ENCODE measurements at places on chromosomes 1 and 21. TPM values are rescaled to one million over a fixed set of nuclear protein-coding genes. Genes with fewer than 3 reads are reported as not detected.
A peak's percentile ranks its signal among the peaks of the same experiment; 100 is the strongest.

Gene PADI1
- total RNA-seq = not detected

Gene PRDX1
- total RNA-seq = 479 TPM

Gene KCNT2
- not detected for total RNA-seq

Gene CLDN19
- not detected for total RNA-seq

DNA sequence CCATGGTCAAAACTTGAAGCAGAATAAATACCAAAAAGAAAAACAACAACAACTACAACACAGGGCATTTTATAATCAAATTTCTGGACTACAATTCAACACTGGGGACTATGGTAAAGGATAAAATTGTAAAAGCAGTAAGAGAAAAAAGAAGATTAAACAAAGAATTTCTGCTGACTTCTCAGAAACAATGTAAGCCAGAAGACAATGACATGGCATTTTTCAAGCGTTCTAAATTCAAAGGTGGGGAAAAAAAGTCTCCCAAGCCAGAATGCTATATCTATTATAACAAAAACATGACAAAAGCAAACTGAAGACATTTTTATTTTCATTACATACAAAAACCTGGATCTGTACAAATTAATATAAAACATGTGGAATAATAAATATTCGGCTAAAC, 433.1 kb downstream of the NPHP4 start:
- no peak for DNase-seq

GRCh38 chr1:186819563-186819962, 9.2 kb upstream of the PLA2G4A start:
- DNase-seq = no peak

GRCh38 chr1:102628109-102628613, 480.2 kb downstream of the COL11A1 start:
- DNase-seq = no peak

- DNase-seq = no peak
These were observed 11.1 kb downstream of the BARHL2 start for GRCh38 chr1:90705956-90706355.

- no peak for DNase-seq
These were observed 12.2 kb downstream of the LORICRIN start for GRCh38 chr1:153271711-153272110.

DNA sequence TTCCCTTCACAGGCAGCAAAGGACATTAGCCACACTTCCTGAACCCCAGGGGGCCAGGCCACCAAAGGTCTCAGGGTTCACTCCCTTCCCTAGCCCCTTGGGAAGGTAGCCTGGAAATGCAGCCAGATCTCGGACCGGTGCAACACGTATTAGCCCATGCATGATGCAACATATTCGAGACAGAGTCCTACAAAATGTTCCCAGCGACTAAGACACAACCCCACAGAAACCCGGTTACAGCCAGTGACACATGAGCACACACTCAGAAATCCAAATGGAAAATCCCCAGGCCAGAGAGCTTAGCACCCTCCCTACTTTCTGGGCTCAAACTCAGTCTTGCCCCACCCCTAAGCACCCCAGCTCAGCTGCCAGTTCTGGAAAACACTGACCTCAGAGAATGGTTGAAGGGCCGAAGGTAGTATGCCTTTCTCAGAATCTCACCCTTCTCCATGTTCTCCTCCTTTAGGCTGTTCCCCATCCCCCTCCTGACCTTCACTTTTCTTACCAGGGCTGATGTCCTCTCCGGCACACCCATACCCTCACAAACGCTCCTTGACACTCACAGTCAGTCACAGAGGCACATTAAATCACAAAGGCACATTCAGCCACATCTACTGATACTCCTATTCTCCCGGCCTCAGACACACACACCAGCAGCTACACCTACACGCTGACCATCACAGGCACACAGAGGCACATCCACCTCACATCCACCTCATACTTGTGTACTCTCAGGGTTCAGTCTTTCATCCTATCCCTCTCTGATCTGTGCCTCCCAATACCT, at the start of gene TSPAN1:
Gene TSPAN1, plus strand, starts transcription at position 640 of the 784 bp plus-strand sequence. CDS start 6,021 bp downstream, outside the sequence.
- no peak for DNase-seq

DNA sequence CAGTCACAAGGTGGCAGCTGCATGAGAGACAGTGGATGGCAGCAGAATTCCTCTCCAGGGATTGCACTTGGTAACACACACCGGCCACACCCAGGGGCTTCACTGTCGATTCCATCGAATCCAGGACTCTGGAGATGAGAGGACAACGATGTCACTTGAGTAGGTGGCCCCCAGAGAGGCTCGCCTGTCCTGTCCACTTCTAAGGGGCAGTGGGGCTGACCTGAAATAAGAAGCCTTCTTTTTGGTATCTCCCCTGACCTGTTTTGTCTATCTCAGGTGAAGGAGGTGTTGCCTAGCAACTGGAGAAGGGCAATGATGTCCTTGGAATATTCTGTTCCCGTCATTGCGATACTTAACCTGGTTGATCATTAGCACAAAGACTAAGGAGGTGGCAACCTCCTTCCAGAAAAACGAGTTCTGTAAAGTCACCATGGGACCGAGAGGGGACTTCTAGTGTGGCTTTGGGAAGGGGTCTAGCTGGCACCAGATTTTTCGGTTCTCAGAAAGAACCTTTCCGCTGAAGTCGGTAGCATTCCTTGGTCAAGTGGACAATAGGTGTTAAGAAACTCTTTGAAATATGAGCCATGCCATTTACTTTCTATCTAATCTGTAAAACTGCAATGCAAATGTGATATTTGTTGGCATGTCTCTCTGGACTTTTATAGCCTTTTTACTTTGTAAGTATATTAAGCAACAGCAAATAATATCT, 85.2 kb upstream of the TMPRSS2 start:
- no peak for DNase-seq

DNA sequence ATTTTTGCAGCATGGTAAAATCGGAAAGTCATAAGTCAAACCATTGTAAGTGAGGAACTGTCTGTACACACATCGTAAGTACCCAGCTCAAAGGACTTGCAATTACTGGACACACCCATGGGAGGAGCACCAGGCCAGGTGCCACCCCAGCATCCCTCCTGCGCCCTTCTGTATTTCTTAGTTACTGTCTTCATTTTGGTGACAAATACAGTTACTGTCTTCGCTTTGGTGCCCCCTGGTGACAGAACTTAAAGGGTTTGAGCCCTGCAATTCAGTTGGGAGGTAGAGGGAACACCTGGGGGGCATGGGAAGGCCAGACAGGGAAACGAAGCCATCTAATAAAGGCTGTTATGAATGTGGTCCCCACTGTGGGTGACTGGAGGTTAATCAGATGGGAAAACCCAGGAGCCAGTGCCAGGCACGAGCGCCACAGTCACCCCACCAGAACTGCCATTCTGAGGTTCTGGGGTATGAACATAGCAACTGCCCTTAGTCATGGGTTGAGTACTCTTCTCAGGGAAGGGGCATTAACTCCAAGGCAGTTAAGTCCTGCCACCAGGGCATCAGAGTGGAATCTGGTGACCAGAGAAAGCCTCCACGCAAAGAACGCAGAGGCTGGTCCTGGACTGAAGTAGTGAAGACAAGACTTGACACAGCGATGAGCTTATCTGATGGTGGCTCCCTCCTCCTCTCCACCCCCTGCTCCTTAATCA, 612.9 kb downstream of the PTPRU start:
- DNase-seq = peak; percentile 48

GRCh38 chr1:92956254-92957029, 4.8 kb downstream of the DIPK1A start:
- no peak for DNase-seq

- DNase-seq = no peak
These were observed 357.8 kb upstream of the ZRANB2 start for GRCh38 chr1:71438626-71439025.

DNA sequence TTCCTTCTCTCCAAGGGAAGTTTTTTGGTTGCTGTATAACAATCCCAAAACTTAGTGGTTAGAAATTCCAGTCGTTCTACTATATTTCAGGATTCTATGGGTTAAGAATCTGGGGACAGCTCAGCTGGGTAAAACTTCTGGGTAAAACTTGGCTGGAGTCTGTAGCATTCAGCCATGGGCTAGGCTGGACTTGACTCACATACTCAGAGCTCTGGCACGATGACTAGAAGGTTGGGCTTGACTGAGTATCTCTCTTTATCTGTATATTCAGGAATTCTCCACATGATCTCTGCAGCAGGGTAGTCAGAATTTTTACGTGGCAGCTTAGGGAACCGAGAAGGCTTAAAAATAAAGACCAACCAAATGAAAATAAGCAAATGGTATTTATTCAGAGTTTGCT, 28.2 kb upstream of the HRNR start:
- DNase-seq = no peak

- no peak for DNase-seq
These were observed 7.5 kb upstream of the PSEN2 start for GRCh38 chr1:226862890-226863289.

DNA sequence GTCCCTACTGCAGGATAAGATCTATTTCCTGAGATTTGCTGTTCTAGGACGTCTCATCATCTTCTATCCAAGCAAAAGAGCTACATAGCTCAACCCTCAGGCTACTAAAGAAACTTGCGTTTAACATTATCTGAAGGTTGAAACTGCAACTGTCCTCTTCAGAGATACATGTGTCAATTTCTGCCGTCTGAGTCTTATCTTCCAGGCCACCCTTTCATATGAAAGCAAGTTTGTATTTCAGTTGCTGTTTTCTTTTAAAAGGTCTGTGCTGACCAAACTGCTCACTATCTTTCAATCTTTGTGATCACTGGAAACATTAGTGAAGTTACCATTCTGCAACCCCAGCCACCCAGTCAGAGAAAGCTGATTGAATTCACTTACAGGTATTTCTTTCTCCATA, 108.6 kb upstream of the RAB3GAP2 start:
- DNase-seq = no peak

DNA sequence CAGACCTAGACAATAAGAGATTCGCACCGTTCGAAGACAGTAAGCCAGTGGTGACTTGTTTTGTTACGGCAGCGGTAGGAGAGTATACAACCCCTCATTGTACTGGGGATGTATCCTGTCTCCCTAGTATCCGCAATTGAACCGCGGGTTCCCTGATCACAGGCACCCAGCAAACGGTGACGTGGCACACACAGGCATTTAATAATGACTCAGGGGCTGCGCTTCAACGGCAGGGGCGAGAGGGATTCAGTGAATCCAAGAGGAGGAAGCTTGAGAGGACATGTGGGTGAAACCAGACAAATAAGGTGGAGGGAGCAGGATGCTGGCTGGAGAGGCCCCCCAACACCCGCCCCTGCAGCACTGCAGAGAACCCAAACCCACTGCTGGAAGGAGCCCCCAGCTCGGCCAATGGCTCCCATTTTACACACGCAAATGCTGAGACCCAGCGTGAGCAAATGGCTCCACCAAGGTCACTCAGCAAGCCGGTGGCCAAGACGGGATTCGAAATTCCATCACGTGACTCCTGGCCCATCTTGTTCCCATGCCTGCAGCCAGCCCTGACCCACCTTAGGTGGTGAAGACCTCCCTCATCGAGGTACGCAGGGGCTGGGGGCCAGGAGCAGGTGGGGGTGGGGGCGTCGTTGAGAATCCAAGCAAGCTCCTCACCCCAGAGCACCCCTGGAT, 149.9 kb downstream of the SYF2 start:
- DNase-seq = no peak

DNA sequence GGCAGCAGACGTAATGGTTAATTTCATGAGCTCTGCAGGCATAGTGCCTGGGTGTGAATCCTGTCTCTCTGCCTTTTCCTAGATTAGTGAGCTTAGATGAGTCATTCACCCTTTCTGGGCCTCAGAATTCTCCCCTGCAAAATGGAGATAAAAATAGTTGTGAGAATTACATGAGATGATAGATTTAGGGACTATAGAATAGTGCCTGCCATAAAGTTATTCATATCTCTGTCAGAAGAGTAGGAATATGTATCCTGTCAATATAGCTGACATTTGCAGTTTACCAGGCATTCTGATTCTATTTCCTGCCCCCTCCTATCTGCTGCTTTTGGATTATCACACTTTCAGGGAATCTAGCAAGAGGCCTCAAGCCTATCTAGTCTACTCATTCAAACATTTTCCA, 112.0 kb downstream of the PDE4B start:
- no peak for DNase-seq

GRCh38 chr1:223707256-223708000, 4.9 kb upstream of the CAPN2 start:
- peak; percentile 34 for DNase-seq

DNA sequence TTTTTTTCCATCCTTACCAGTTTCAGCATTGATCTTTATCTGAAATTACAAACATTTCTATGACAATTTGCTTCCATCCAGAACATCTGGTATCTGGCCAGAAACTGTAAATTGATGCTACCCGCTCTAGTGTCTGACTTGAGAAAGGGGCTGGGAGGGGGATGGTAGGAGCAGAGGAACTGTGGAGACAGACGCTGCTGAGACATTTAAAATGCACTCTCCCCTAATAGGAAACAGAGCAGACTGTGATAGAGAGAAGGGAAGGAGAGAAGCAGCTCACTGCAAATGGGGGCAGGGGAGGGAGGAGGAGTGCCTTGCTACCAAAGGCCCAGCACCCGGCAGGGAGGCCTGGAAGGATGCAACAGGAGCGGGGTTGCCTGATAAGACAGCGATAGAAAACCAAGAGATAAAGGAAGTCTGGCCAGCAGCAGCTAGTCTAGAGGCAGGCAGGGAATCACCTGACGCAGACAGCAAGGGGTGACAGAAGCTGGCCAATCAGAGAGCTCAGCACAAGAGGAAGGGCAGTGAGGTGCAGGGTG, 195.5 kb upstream of the NFIA start:
- DNase-seq = no peak

DNA sequence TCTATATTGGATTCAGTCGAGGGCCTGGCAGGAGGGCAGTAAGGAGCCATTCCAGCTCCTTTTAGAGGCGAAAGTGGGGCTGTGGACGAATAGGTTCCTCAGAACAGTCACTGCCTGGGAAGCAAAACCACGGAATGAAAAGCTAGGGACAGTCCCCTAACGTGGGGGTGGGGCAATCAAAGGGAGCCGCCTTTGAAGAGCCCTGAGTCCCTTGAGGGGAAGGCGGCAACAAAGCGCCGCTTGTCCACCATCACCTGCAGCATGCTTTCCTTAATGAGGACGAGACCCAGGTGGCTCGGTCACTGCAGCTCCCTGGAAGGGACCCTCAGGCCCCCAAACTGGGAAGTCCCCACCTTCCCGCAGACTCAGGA, 184.7 kb downstream of the ETS2 start:
- no peak for DNase-seq

DNA sequence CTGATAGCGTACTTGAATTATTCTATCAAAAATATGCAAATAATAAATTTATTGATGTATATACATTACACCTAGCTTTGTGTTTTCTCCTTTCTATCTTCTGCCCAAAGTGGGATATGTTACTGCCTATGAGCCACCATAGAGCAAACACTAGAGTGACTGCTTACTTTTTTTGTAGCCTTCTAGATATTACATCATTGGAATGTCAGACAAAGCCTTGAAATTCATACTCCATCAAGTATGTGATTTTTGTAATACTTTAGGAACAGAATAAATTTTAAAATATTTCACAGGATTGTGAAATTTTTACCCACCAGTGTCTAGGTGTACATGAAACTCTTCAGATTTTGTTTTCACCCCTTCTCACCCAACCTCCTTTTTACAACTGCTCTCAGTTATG, 787.6 kb downstream of the USP25 start:
- DNase-seq = no peak

GRCh38 chr1:21270086-21270689, 20.1 kb downstream of the ECE1 start:
- DNase-seq = peak; percentile 90
